ENCODE measurements at places on chromosomes 13 and 19.
A peak's percentile ranks its signal among the peaks of the same experiment; 100 is the strongest.

GRCh38 chr19:20453425-20453935 is 112.1 kb downstream of the ZNF737 start:
- DNase-seq = no peak

GRCh38 chr13:25478186-25478585 is 106.4 kb downstream of the ATP8A2 start:
- peak; percentile 50 for DNase-seq

- DNase-seq = no peak
Measured at GRCh38 chr19:20640023-20640422, 21.3 kb downstream of the ZNF626 start.

- DNase-seq = peak; percentile 68
Measured at GRCh38 chr19:49850487-49851342, at the start of gene PTOV1. Gene PTOV1 (plus strand): TSS chr19:49851159.

GRCh38 chr19:40547836-40548235 is 28.8 kb upstream of the SHKBP1 start:
- no peak for DNase-seq

- DNase-seq = no peak
Measured at GRCh38 chr13:50388481-50388880, 373.2 kb downstream of the KCNRG start.

DNA sequence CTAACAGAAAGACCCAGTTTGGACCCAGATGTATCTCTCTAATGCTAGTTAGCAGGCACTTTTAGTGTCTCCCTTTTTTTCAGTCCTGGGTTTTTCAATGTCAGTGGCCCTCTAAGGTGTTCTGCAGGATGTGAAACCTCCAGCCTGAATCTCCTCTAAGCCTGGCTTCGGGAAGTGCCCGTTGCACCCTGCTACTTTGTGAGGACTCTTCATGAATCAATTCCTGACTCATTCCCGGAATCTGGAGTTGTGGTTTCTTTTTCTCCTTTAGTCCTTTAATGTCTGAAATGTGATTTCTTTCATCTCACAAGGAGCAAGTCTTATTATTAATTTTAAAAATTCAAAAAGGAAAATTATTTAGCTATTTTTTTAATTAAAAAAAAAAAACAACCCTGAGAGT is 116.0 kb downstream of the ZNF536 start:
- DNase-seq = no peak

GRCh38 chr19:48780631-48781391 is 25.5 kb downstream of the FGF21 start:
- no peak for DNase-seq

GRCh38 chr13:98584668-98585397 is 7.9 kb upstream of the STK24 start:
- no peak for DNase-seq

DNA sequence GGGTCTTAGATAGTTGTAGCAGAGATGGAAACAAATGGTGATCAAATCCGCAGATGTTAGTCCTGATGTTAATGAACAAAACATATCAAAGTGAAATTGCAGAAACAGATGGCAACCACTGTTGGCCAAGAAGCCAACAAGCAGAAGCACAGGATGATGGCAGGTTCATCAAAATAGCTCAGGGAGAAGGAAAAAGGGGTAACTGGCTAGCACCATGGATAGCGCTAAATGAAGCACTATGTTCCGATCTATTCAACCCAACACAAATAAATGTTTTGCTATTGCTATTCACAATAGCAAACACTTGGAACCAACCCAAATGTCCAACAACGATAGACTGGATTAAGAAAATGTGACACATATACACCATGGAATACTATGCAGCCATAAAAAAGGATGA is 413.7 kb downstream of the FGF14 start:
- no peak for DNase-seq

- DNase-seq = no peak
Measured at GRCh38 chr13:100922599-100922998, 248.0 kb upstream of the TMTC4 start.

- DNase-seq = no peak
Measured at GRCh38 chr13:87355451-87355850, 315.7 kb upstream of the SLITRK5 start.

GRCh38 chr13:110551284-110551683 is 10.2 kb downstream of the RAB20 start:
- DNase-seq = no peak

DNA sequence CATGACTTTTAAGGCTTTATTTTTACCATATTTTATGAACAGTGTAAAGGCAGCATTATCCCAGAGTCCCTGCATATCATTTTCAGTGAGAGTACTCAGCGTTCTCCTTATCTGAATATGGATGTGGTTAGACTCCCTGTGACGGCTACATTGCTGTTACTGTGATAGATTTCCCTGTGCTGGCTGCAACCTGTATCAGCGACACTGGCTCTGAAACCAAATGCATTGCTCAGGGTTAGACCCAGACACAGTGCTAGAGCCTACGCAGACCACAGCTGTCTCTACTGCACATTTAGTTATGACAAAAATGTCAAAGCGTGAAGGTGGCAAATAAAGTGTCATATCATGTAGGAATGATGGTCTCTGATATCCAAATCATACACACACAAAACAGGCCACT is 138.0 kb downstream of the ENOX1 start:
- no peak for DNase-seq

GRCh38 chr13:74067818-74068217 is 66.4 kb downstream of the KLF12 start:
- DNase-seq = no peak

DNA sequence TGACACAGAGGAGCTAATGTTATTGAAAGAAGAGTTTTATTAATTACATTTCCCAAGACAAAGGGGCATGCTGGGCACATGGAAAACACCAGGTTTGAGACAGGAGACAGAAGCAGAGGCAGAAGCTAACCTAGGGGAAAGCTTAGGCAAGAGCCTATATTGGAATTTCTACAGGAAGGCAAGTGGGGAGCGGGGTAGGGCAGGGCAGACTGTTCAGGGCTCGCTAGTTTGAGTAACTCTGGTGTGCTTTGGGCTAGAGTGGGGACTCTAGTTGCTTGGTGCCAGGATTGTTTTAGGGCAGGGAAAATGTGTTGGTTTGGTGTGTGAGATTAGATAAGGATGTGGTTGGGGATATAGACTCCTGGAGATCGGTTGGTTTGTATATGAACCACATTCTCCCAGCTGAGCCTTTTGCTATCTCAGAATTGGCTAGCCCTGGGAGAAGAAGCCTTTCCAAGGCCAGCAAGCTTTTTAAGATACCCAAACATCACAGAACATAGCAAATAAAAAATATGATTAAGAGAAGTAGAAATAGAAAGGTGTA is 8.4 kb upstream of the UFM1 start:
- DNase-seq = no peak

GRCh38 chr19:37564624-37565369 is 29.8 kb downstream of the ZNF571 start:
- DNase-seq = no peak

DNA sequence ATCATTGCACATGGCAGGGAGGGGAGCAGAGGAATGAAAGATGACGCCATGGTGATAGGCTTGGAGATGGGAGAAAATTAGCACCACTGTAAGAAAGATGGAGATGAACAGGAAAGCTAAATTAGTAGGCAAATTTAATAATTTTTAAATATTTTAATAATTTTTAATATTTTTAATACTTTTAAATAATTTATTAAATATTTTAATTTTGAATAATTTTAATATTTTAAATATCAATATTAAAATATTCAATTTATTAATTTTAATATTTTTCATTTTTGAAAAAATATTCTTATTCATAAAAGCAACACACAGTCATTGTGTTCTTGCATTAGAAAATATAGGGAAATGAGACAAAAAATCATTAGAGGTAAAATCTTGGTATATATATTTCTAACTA is 15.9 kb upstream of the KL start:
- no peak for DNase-seq

DNA sequence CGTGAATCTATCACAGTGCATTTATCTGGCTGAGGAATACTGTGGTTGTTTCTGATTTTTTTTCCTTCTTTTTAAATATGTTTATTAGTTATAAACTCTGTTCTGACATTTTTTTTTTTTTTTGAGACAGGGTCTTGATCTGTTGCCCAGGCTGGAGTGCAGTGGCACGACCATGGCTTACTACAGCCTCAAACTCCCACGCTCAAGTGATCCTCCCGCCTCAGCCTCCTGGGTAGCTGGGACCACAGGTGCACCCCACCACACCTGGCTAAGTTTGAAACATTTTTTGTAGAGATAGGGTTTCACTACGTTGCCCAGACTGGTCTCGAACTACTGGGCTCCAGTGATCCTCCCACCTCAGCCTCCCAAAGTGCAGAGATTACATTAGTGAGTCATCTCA is 6.6 kb upstream of the NUMBL start:
- no peak for DNase-seq

GRCh38 chr13:85671336-85671735 is 127.9 kb downstream of the SLITRK6 start:
- DNase-seq = no peak
